Kidney tubule cell (primary cell): ENCODE measurements at places on chromosomes 7 and 10.

- no peak for DNase-seq
These were observed 132.1 kb downstream of the CSTF2T start for GRCh38 chr10:51567271-51567670.

GRCh38 chr7:103613655-103614642 lies 167.9 kb upstream of the SLC26A5 start:
- peak; percentile 28 for DNase-seq

GRCh38 chr10:12727832-12728215 lies 273.7 kb downstream of the CCDC3 start:
- DNase-seq: no peak

DNA sequence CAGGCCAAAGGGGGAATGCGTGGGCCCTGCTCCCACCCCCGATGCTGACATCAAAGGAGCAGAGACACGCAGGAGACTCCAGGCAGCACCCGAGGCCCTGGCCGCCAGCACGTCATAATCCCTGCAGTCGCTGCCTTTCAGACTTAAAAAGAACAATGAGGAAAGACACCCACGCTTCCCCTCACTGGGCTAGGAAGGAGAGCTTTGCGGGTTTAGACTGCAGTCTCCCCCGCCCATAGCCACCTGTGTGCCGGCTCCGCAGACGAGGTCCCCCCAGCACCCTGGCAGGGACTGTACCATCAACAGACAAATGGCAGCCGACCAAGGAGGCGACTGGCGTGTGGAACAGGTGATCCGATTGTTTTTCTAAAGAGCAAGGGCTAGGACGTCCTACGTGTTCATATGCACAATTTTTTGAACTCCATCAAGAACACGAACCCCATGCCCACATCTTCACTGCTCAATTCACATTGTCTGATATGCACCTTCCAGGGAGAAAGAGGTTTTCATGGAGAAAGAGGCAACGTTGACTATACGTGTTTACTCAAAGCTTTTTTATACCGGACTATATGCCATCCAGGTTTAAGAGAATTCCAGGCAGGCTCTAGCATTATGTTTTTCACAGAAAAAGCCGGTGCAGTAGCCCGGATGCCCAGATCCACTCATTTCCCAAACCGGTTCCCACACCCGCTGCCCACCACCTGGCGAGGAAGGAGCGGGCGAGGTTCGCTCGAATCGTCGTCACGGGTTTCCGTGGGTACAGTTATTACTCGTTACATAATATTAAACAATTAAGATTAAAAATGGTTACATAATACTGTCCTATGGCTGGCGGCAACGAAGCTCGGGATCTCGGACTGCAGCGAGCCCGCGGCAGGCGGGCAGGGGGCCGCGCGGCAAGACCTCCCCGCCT lies 1.1 kb downstream of the GRB10 start:
- no peak for DNase-seq

GRCh38 chr7:116911801-116912200 lies 41.5 kb upstream of the ST7 start:
- DNase-seq: no peak

GRCh38 chr10:92801978-92802872 lies 46.1 kb upstream of the EXOC6 start:
- DNase-seq: no peak

- DNase-seq: no peak
These were observed 161.9 kb downstream of the PHF14 start for GRCh38 chr7:11135573-11135972.

GRCh38 chr7:130151591-130152492 lies 53.4 kb downstream of the TMEM209 start:
- DNase-seq: no peak

GRCh38 chr10:119120413-119120867 lies 16.5 kb downstream of the DENND10 start:
- peak; percentile 58 for DNase-seq
